EL (cell line): ENCODE measurements at places on chromosomes 4 and X.
A peak's percentile ranks its signal among the peaks of the same experiment; 100 is the strongest.

DNA sequence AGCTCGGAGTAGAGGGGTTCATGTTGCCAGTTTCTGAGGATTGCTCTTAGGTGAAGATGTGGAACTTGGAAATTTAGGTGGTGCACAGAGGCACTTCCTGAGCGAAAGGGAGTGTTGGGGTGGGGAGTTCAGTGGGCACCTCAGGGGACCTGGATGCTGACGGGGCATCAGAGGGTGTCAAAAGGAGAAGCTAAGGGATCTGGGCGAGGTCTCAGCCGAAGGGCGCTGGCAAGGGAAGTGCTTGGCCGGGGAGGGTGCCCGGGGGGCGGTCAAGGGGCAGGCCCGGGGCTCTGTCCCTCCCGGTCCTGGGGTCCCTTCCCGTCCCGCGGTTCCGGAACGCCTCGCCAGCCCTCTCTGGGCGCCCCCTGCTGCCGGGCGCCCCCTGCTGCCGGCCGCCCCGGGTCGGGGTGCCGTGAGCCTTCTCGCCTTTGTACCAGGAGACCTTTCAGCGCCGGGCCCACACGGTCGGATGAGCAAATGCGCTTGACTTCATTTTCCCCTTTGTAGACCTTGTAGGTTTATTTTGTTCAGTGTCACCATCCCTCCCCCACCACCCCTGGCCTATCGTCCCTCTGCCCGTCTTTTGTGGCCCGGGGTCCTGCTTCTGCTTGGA lies 3.0 kb upstream of the PHOX2B start:
- DNase-seq: no peak

- peak; percentile 0 for DNase-seq
Observed at GRCh38 chrX:140034916-140035315, 69.6 kb upstream of the CXorf66 start.

DNA sequence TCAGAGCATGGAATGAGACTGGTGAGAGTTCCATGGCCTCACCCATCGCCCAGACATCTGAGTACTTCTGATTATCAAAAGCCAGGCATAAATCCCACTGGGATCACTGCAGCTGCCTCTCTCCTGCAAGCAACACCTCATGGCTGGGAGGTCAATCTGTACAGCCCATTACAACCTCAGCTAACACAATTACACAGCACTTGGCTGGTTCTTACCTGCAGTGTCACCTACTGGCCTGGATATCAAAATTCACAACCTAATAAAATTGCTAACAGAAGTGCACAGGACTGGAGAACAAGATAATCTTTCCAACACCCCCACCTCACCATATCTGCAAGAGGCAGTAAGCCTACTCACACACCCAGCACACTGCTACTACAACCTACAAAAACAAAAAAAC lies 341.7 kb upstream of the NDST3 start:
- no peak for DNase-seq

- no peak for DNase-seq
Observed at GRCh38 chr4:25330905-25331808, 18.6 kb downstream of the ZCCHC4 start.

GRCh38 chr4:184344435-184344834 lies 126.8 kb upstream of the ENPP6 start:
- DNase-seq: no peak

DNA sequence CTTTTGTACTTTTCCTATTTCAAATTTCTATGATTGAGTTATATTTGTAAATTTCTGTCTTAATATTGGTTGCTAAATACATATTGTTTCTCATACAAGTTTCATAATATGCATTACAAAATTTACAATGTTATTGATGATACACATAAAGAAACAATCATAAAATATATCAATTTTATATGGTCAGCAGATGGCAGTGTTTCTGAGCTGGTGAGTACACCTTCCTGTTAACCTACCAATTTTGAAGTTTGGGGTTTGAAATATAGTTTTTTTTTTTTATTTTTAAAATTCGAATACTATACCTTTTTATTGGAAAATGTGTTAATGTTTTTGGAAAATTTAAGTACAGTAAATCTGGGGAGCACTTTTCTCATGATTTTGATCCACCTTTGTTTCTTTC lies 1953.1 kb upstream of the ADGRL3 start:
- DNase-seq: no peak

DNA sequence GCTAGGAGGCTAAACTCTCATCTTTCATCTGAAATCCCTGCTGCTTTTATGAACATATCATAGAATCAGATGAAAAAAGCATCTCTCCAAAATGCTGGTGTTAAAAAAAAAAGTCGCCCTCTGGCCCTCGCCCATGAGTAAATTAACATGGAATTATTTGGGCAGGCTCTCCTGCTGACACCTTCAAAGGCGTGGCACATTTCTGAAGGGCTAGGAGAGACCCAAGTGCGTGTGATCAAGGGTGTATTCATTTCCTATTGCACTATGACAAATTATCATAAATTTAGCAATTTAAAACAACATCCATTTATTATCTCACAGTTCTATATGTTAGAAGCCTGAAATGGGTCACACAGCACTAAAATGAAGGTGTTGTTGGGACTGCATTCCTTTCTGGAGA lies 5.1 kb downstream of the ANXA3 start:
- DNase-seq: no peak

- DNase-seq: no peak
Observed at GRCh38 chr4:123198706-123199105, 197.9 kb upstream of the SPRY1 start.

DNA sequence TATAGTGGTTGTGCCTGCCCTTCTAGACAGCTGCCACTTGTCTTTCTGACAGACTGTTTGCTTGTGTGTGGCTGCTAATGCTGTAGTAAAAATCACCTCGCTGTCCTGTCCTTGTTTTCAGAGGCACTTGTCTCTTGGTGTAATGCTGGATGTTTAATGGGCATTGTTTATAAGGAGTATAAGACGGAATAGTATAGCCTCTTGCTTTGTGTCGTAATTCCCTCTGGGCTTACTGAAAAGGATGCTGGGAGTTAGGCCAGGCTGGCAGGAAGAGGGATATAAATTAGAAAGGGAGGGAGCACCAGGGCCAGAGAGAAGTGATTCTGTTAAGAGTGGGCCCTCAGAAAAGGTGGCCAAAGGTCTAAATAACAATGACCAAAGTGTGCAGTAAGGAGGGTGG lies 29.0 kb downstream of the NHS start:
- no peak for DNase-seq

DNA sequence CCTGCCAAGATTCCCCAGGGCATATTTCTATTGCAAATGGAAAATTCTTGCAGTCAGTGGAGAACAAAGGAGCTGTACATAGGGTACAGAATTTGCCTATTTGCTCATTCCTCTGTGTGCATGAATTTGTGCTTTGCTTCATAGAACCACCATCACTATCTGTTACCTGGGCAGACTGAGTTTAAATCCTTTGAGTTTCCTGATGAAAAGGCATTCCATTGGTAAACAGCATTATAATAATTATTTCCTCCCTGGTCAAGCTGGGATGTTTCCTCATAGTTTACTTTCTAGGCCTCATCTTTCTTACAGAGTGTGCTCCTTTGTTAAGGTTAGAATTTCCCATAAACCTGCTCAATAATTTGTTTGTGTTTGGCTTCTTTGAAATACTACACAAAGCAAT lies 809 bp upstream of the SLC6A14 start:
- no peak for DNase-seq

GRCh38 chr4:139795527-139796314 lies 130.1 kb downstream of the MGST2 start:
- no peak for DNase-seq

- no peak for DNase-seq
Observed at GRCh38 chr4:91359041-91360031, 944.4 kb upstream of the GRID2 start.

DNA sequence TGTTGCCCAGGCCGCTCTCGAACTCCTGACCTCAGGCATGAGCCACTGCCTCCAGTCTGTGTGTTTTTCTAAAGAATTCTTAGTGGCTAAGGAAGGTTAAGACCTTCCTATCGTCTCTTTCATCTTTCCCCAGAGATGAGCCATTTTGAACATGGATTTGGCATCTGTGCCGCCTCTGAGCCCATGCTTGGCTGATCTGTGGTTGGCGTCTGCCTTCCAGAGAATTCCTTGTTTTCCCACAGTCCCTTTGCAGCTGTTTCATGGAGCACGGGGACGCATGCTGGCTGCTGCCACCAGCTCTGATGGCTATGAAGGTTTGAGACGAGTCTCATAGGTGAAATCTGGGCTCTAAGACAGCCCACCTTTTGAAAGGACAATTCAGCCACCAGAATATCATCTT lies 60.4 kb downstream of the SHROOM2 start:
- no peak for DNase-seq

DNA sequence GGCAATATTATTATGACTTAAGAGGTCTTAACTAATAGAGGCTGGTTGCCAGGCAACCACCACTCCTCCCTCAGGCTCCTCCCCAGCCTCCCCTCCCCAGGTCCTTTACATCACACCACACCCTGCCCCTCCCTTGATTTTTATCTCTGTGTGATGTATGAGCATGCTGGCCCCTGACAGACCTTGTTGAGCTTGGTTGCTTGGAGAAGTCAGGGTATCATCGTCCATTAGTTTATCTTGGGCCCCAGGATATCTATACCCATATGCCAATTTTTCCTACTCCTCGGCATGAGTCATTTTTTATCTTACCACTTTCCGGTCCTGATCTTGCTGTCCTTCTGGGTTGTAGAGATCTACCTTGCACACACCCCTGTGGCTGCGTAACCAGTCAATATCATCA lies 2.5 kb downstream of the AKAP4 start:
- no peak for DNase-seq

- DNase-seq: no peak
Observed at GRCh38 chr4:110638089-110638746, 15.3 kb upstream of the PITX2 start.

DNA sequence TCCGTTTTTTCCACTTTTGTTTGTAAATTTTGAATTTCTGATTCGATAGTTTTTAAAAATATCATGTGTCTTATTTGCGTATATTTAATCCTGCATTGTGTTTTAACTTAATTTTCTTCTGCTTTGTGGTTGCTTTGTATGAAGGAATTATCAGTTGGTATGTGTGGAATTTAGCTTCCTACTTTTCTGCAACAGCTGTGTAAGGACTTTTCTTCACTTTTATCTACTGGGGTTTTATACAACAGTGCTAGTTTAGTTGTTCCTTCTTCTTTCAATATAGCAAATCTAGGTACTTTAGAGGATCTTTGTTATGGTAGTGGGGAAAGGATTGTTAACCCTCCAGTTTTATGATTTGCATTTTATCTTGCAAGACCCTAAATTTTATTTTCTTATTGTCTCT lies 410.3 kb downstream of the CCSER1 start:
- DNase-seq: no peak

- no peak for DNase-seq
Observed at GRCh38 chr4:56297776-56298175, 89.5 kb downstream of the AASDH start.

- peak; percentile 68 for DNase-seq
Observed at GRCh38 chr4:113636877-113637276, 124.7 kb downstream of the CAMK2D start.

GRCh38 chr4:112170451-112170993 lies 25.3 kb downstream of the FAM241A start:
- DNase-seq: peak; percentile 85

- DNase-seq: no peak
Observed at GRCh38 chr4:88090898-88091297, 67.5 kb downstream of the ABCG2 start.

DNA sequence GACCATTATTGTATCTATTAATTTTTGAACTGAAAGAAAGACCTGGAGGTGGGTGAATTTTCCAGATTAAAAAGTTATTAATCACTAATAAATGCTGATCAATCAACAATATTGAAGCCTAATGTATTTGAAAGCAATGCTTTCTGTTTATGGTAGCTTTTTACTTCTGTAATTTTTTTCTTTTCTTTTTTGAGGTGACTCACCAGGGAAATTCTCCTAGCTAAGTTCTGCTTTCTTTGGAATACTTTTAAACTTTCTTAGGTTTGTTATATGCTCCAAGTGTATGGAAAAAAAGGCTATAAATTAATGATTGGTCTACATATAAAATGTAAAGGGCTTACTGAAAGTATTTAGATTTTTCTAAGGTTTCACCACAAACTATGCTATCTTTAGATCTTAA lies 94.2 kb downstream of the MBNL3 start:
- DNase-seq: no peak

DNA sequence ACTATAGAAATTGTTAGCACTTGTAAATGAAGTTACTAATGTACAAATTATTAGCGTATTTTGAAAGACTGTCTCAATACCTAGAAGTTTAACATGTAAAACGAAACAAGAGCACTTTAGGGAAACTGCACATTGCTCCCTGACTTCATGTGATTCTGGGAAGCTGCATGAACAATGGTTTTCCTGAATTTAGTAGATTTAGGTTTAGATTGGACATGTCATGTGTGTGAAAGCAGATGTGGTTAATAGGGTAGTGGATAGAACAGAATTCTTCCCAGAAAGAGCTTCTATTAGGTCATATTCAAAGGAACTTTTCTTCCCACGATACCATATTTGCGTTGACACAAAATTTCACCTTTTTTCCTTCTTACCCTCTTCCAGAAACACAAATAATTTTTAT lies 14.9 kb upstream of the CXCL8 start:
- DNase-seq: no peak

GRCh38 chr4:129344058-129344457 lies 248.1 kb downstream of the C4orf33 start:
- DNase-seq: peak; percentile 50

- peak; percentile 35 for DNase-seq
Observed at GRCh38 chr4:76896614-76897535, 1.1 kb downstream of the SOWAHB start.

GRCh38 chrX:110699109-110699508 lies 96.5 kb downstream of the CHRDL1 start:
- peak; percentile 45 for DNase-seq

GRCh38 chr4:116223040-116223732 lies 862.2 kb downstream of the TRAM1L1 start:
- no peak for DNase-seq

DNA sequence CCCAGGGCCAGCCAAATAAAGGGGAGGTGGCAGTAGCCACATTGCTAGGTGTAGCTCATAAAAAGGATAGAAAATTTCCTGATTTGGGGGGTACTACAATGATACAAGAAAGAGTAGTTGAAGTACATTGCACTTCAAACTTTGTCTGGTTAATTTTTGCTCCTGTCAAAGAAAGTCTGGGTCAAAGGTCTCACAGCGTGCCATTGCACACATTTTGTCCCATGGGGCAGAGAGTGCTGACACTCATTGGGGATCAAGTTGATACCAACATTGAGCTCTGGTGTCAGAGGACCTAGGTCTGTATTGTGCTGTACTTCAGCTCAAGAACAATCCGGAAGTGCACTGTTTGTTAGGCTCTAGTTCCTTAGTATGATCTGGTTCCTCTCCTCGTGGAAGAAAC lies 229.2 kb upstream of the AGTR2 start:
- DNase-seq: no peak

DNA sequence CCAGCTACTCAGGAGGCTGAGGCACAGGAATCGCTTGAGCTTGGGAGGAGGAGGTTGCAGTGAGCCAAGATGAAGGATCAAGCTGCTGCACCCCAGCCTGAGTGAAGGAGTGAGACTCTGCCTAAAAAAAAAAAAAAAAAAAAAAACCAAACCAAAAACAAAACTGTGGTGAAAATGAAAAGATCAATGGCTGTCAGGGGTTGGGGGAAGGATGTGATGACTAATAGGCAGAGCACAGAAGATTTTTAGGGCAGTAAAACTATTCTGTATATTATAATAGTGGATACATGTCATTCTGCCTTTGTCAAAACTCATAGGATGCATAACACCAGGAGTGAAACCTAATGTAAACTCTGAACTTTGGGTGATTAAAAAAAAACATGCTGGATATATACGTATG lies 69.9 kb upstream of the ELOVL6 start:
- DNase-seq: no peak

- DNase-seq: no peak
Observed at GRCh38 chrX:18855919-18856644, 127.8 kb downstream of the PHKA2 start.

GRCh38 chr4:163200727-163201349 lies 34.1 kb upstream of the NAF1 start:
- DNase-seq: no peak
